ENCODE measurements at places on chromosomes 12 and 14. TPM values are rescaled to one million over a fixed set of nuclear protein-coding genes. Genes with fewer than 3 reads are reported as not detected.

The BDKRB2 gene
- polyA plus RNA-seq, result not detected

The CCDC88C gene
- 0.33 TPM for polyA plus RNA-seq

The ANKS1B gene
- polyA plus RNA-seq, result 5.7 TPM

The KLHDC1 gene
- polyA plus RNA-seq, result 6.2 TPM

The GPRC5D gene
- not detected for polyA plus RNA-seq

The MIP gene
- not detected for polyA plus RNA-seq

The MIPOL1 gene
- 4.1 TPM for polyA plus RNA-seq

DNA sequence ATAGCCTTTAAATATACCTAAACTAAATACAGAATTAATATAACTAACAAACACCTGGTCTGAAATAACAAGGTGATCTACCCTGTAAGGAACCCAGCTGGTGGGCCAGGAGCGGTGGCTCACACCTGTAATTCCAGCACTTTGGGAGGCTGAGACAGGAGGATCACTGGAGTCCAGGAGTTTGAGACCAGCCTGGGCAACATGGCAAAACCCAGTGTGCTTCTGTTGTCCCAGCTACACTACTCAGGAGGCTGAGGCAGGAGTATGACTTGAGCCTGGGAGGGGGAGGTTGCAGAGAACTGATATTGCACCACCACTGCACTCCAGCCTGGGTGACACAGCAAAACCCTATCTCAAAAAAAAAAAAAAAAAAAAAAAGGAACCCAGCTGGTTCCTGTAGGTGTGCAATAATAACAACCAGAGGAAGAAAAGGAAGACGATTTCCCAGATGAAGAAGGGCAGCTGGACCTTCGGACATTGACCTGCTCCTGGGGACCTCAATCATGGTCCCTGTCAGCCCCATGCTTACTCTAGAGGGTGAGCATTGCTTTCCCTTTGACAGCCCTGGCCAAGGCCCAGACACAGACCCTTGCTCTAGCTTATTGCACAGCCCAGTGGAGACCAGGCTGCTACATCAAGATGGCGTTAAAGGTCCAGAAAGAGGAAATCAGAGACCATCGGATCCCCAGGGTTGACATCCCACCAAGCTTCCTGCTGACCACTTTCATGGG is 5.4 kb downstream of the FOS start:
- no peak for DNase-seq

DNA sequence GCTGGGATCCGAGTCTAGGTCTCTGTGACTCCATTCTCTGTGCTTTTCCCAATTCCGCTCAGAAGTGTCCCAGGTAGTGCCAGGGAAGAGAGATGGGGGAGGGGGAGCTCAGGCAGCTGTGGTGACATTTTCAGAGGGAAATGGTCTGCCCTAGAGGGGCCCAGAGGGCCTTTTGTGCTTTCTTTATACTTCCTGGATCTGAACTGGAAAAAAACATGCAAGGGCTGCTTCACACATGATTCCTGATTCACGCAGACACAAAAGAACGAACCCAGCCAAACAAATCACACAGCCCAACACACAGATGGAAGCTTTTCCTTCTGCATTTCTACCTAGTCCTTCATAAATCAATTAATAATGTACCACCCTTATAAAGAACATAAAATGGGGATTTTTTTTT is 26.5 kb downstream of the GPR68 start:
- DNase-seq, result no peak

DNA sequence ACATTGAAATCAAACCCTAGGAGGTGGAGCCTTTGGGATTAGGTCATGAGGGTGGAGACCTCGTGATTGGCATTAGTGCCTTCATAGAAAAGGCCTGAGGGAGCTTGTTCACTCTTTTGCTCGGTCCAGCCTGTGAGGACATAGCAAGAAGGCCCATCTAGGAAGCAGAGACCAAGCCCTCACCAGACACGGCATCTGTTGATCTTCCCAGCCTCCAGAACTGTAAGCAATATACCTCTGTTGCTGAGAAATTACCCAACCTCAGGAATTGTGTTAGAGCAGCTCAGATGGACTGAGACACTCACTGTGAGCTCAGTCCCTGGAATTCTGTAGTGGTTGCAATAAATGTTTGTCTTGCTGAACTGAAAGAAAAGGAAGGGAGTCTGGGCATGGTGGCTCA is 116.2 kb upstream of the MAP1LC3B2 start:
- no peak for DNase-seq

- DNase-seq, result no peak
Measured at GRCh38 chr12:80184926-80185325, 85.6 kb downstream of the OTOGL start.

- DNase-seq, result no peak
Measured at GRCh38 chr12:40215982-40216381, 8.8 kb upstream of the LRRK2 start.

DNA sequence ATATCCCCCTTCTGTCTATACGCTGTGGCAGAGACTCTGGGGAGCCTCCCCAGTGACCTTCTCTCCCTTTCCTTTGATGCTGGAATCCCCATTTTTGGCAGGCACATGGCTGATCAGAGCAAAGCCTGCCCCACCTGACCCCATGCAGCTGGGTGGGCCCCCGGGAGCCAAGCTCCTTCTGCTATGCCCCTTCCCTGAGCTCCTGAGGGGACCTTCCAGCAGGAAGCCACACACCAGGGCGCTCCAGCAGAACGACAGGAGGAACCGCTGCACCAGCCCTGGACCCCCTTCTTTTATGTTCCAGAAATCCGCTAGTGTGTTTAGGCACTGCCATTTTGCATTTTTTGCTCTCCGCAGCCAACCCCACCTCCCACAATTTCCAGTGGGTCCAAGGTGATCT is 44.6 kb downstream of the TRAFD1 start:
- DNase-seq, result no peak

GRCh38 chr12:94091624-94092023 is 56.8 kb upstream of the PLXNC1 start:
- no peak for DNase-seq

DNA sequence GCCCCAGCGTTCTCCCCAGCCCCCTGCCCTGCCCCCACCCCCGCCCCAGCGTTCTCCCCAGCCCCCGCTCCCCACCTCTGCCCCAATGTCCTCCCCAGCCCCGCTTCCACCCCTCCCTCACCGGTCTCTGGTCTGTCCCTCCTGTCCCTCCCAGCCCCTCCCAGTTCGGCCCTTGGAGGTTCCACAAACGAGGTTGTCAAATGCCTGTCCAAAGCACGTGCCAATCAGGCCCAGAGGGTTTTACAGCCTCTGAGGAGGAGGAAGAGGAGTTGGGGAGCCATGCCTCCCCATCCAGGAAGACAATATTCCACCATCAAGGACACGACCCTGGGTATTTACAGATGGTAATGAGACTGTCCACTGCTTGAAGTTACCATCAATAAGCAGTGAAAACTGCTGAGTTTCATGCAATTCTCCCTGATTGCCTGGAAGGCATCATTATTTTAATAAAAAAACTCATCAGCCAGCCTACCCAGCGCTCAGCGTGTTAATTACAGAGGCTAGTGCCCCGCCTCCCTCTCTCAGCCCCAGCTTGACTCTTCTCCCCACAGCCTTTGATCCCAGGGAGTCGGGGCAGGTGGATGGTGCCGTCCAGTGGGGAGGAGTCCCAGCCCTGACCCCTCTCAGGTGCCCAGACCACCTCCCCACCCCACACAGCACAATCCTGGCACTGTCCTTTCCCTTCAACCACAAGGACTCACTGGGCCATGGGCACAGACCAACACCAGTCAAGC is 30.6 kb upstream of the C14orf180 start:
- no peak for DNase-seq

DNA sequence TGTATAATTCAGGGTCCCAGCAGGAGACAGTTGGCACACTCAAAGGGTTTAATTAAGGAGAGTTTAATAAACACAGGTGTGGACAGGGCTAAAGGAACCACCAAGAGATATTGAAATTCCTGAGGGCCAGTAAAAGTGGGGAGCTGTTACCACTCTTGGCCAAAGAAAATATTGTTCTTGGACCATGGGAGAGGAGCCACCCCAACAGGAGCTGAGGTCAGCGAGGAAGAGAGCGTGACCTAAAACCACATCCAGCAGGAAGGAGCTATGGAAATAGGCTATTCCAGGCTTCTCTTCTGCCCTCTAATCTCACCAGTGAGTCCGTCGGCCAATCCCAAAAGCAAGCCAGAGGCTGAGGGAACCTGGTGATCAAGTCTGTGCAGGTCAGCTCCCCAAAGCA is 390.8 kb downstream of the MED13L start:
- no peak for DNase-seq

GRCh38 chr12:42361909-42362646 is 36.1 kb downstream of the PPHLN1 start:
- no peak for DNase-seq

DNA sequence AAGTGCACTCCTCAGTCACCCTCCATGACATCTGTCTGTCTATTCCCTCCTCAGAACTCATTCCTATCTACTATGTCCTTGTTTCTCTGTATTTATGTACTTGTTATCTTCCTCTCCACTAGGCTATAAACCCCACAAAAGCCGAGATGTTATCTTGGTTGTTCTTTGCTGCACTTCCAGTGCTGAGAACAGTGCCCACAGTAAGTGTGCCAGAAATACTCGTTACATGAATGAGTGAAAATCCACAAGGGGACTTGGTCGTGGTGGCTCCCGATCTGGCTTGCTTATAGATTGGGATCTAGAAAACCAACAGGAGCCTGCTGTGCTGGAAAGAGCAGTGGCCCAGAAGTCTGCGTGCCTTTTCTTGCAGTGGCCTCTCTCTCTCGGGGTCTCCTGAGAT is 111.9 kb upstream of the PRMT8 start:
- DNase-seq, result no peak

DNA sequence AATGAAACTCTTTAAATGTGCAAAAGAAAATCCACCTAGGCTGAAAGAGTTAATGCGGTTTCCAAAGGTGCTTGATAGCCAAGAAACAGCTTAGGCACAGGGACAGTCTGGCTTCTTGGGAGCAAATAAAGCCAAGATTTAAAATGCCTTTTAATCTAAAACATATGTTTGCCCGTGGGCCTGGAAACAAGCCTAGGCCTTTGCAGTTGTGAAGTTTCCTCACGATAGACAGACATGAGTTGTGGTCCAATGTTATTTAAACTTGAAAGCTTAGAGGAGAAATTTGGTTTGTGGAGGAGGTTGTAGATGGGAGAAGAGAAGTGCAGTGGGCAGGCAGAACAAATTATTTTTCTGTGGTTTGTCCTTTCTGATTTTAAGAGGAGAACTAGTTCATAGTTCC is 29.8 kb downstream of the PROX2 start:
- no peak for DNase-seq

All from aorta (tissue), 5 donors.